ENCODE measurements at places on chromosomes 6 and 20. TPM values are rescaled to one million over a fixed set of nuclear protein-coding genes. Genes with fewer than 3 reads are reported as not detected.

GRCh38 chr20:3796477-3797225 lies 541 bp downstream of the CDC25B start:
- no peaks in the 10 kb centered on the region for H3K27me3 ChIP-seq
- H3K4me1 ChIP-seq, result peaks cover 49% of the 10 kb centered on the region
- peak overlapping the region; percentile 99 for H3K4me3 ChIP-seq
- peaks cover 43% of the 10 kb centered on the region for H3K36me3 ChIP-seq

The CTCFL gene
- total RNA-seq, result not detected

The PTGIS gene
- 1.5 TPM for total RNA-seq

GRCh38 chr6:158536891-158537798 lies 22.7 kb upstream of the TMEM181 start:
- peaks cover 45% of the 10 kb centered on the region for H3K27me3 ChIP-seq
- H3K27ac ChIP-seq, result no peak overlapping the region
- H3K36me3 ChIP-seq, result no peaks in the 10 kb centered on the region
- peaks cover 3% of the 10 kb centered on the region for H3K4me1 ChIP-seq

- H3K27me3 ChIP-seq, result peaks cover 33% of the 10 kb centered on the region
- H3K27ac ChIP-seq, result no peak overlapping the region
- no peaks in the 10 kb centered on the region for H3K36me3 ChIP-seq
Measured at GRCh38 chr20:2038161-2038560, 44.3 kb upstream of the PDYN start.

GRCh38 chr6:150730801-150731457 lies 131.2 kb downstream of the PLEKHG1 start:
- no peaks in the 10 kb centered on the region for H3K36me3 ChIP-seq
- no peak overlapping the region for H3K4me3 ChIP-seq
- H3K27me3 ChIP-seq, result peaks cover 1% of the 10 kb centered on the region
- H3K4me1 ChIP-seq, result no peaks in the 10 kb centered on the region
- no peak overlapping the region for H3K27ac ChIP-seq

The GLP1R gene
- 1.1 TPM for total RNA-seq

- peaks cover 86% of the 10 kb centered on the region for H3K4me1 ChIP-seq
- H3K27me3 ChIP-seq, result no peaks in the 10 kb centered on the region
- peaks cover 55% of the 10 kb centered on the region for H3K36me3 ChIP-seq
- DNase-seq, result no peak
- no peak overlapping the region for H3K27ac ChIP-seq
- H3K4me3 ChIP-seq, result no peak overlapping the region
Measured at GRCh38 chr6:11370191-11371018, 137.9 kb upstream of the NEDD9 start.

- no peak overlapping the region for H3K27ac ChIP-seq
- H3K36me3 ChIP-seq, result no peaks in the 10 kb centered on the region
- no peaks in the 10 kb centered on the region for H3K4me1 ChIP-seq
- DNase-seq, result no peak
Measured at GRCh38 chr20:19110881-19111460, 101.5 kb upstream of the SLC24A3 start.

GRCh38 chr20:48682529-48683363 lies 145.1 kb downstream of the PREX1 start:
- peaks cover 19% of the 10 kb centered on the region for H3K36me3 ChIP-seq
- peak overlapping the region; percentile 36 for H3K27ac ChIP-seq
- DNase-seq, result no peak
- no peak overlapping the region for H3K4me3 ChIP-seq
- no peaks in the 10 kb centered on the region for H3K27me3 ChIP-seq
- peaks cover 13% of the 10 kb centered on the region for H3K4me1 ChIP-seq

GRCh38 chr6:4302524-4302923 lies 167.1 kb upstream of the ECI2 start:
- H3K36me3 ChIP-seq, result no peaks in the 10 kb centered on the region
- H3K4me3 ChIP-seq, result no peak overlapping the region
- H3K4me1 ChIP-seq, result no peaks in the 10 kb centered on the region
- H3K27ac ChIP-seq, result no peak overlapping the region
- no peak for DNase-seq

DNA sequence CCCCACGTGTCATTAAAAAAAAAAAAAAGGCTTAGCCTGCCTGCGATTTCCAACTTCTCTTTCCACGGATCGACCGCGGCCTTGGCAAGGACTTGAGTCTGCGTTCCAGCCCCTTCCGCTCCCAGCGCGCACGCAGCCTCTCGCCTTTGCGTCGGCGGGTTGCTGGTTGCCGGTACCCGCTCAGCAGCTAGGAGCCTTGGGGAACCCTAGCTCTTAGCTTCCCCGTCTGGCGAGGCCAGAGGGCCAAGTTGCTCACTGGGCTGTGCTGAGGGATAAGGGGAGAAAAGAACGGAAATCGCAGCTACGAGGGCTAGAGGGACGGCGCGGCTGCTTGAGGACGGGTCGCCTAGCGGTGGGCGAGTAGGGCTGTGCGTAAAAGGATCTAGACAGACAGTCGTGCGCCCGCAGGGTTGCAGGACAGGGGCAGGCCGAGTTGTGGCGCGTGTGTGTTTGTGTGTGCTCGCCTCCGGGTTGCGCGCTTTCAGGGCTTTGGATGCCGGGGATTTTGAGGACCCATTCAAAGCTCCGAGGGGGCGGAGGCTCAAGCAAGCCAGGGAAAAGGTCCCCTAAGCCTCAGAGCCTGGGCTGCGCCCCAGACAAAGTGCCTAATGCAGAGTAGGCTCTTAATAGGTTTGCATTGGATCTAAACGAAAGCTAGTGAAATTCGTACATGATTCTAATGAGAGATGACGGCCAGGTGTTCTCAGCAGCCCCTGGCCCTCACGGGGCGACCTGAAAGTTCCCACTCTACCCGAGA lies 40.5 kb upstream of the OSTM1 start:
- DNase-seq, result peak; percentile 53
- peak overlapping the region; percentile 63 for H3K4me3 ChIP-seq
- H3K27ac ChIP-seq, result no peak overlapping the region

DNA sequence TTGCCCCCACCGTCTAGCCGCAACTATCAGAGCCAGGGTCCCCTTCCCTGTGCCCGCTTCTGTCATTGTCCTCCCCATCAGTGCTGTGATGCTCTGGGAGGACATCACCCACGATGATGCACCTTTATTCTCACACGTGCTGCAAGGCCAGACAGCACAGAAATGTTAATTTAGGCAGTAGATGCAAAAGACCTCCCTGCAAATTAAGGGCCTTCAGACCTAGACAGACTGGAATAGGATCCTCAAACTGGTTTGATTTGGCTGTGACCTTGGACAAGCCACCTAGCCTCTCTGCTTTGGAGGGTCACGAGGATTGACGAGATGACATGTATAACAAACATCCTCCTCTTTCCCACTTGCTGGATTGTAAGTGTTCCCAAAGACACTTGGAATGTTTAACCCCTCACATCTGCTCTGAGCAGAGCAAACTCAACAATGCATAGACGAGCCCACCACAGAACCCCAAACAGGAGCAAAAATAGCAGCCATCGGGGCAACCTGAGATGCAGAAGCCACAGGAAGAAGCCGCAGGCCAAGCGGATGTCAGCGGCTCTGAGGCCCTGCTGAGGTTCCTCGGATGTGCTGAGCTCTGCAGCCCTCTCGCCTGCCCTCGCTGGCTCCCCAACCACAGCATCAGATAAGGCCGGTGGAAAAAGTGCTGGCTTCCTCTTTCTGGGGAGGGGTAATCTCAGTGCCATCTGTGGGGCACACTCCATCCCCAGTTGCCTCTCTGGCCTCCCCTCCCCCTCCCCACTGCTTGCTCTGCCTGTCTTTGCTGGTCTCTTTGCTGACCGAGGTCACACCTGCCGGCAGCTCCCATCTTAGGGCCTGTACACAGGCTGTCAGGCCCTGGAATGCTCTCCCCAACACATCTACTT lies 35.3 kb downstream of the TOX2 start:
- H3K4me3 ChIP-seq, result peak overlapping the region; percentile 22
- peaks cover 46% of the 10 kb centered on the region for H3K27me3 ChIP-seq
- no peaks in the 10 kb centered on the region for H3K36me3 ChIP-seq
- peak; percentile 91 for DNase-seq
- peaks cover 72% of the 10 kb centered on the region for H3K4me1 ChIP-seq

DNA sequence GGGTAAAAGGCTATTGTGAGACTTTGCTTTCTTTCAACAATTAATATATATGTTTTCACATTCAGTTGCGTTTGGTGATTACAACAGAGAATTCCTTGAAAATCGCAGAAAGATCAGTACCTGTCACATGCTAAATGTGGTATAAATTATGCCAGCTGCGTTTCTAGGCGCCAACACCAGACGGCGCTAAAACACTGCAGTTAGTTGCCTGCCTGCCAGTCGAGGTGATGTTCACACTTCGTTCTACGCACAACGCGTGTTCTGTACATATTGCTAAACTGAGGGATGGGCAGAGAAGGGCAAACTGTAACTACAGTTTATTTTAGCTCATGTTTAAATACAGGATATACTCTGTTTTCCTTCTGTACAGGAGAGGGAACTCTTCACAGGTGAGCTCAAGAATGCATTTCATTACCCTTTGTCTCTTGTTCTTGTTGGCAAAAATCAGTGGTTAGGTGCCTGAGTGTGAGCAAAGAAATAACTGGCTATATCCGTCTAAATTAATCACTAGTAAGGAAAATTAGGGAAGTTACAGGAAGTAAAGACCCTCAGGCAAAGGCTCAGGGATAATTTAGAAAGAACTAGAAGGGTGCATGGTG lies 100.1 kb upstream of the RGS17 start:
- H3K4me3 ChIP-seq, result no peak overlapping the region
- peak; percentile 65 for DNase-seq
- H3K36me3 ChIP-seq, result no peaks in the 10 kb centered on the region
- H3K27ac ChIP-seq, result no peak overlapping the region
- no peaks in the 10 kb centered on the region for H3K4me1 ChIP-seq

GRCh38 chr20:39227416-39227815 lies 265.3 kb downstream of the DHX35 start:
- no peak for DNase-seq
- peaks cover 2% of the 10 kb centered on the region for H3K27me3 ChIP-seq
- H3K4me1 ChIP-seq, result no peaks in the 10 kb centered on the region
- H3K36me3 ChIP-seq, result no peaks in the 10 kb centered on the region
- no peak overlapping the region for H3K4me3 ChIP-seq

GRCh38 chr6:51619042-51619799 lies 468.2 kb downstream of the PKHD1 start:
- H3K36me3 ChIP-seq, result no peaks in the 10 kb centered on the region
- no peak overlapping the region for H3K4me3 ChIP-seq
- DNase-seq, result no peak
- H3K27me3 ChIP-seq, result no peaks in the 10 kb centered on the region
- no peaks in the 10 kb centered on the region for H3K4me1 ChIP-seq

- peak; percentile 17 for DNase-seq
- peak within 1 kb of the TSS; percentile 93 for H3K27ac ChIP-seq
- H3K27me3 ChIP-seq, result no peaks in the 10 kb centered on the region
- peaks cover 27% of the 10 kb centered on the region for H3K4me1 ChIP-seq
- H3K4me3 ChIP-seq, result peak within 1 kb of the TSS; percentile 96
- no peaks in the 10 kb centered on the region for H3K36me3 ChIP-seq
Measured at GRCh38 chr6:18154507-18155149, at the start of gene TPMT. TPMT (minus strand) TSS chr6:18155077; CDS start chr6:18149127, 5,950 bp downstream.

The C6orf89 gene
- total RNA-seq, result 29.8 TPM

DNA sequence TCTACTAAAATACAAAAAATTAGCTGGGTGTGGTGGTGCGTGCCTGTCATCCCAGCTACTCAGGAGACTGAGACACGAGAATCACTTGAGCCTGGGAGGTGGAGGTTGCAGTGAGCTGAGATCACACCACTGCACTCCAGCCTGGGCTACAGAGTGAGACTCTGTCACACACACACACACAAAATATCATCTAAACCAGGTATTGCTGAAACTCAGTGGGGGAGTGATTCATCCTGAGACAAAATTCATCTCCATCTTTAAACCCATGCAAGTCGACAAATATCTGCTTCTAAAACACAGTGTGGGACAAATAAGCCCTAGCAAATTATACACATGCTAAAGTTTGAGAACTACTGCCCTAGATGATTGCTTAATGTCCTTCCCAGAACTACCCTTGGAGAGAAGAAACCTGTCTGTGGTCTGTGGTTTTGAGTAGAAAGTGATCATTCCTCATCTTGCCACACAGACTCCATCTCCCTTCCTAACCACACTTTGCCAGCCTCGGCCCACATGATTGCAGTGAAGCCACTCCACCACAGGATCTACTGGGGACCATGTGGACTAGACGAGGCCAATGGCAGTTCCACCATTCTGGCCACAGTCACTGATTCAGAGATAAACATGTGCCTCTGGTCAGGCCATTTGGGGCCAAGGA lies 130.3 kb downstream of the OPRM1 start:
- no peaks in the 10 kb centered on the region for H3K27me3 ChIP-seq
- H3K36me3 ChIP-seq, result peaks cover 70% of the 10 kb centered on the region
- DNase-seq, result peak; percentile 40
- H3K4me3 ChIP-seq, result no peak overlapping the region
- H3K4me1 ChIP-seq, result peaks cover 72% of the 10 kb centered on the region

The GRM4 gene
- total RNA-seq, result 0.11 TPM

- peaks cover 22% of the 10 kb centered on the region for H3K4me1 ChIP-seq
- H3K27me3 ChIP-seq, result peaks cover 14% of the 10 kb centered on the region
- DNase-seq, result peak; percentile 71
- H3K27ac ChIP-seq, result no peak overlapping the region
- H3K36me3 ChIP-seq, result no peaks in the 10 kb centered on the region
Measured at GRCh38 chr6:3623451-3624249, 127.9 kb downstream of the PXDC1 start.

DNA sequence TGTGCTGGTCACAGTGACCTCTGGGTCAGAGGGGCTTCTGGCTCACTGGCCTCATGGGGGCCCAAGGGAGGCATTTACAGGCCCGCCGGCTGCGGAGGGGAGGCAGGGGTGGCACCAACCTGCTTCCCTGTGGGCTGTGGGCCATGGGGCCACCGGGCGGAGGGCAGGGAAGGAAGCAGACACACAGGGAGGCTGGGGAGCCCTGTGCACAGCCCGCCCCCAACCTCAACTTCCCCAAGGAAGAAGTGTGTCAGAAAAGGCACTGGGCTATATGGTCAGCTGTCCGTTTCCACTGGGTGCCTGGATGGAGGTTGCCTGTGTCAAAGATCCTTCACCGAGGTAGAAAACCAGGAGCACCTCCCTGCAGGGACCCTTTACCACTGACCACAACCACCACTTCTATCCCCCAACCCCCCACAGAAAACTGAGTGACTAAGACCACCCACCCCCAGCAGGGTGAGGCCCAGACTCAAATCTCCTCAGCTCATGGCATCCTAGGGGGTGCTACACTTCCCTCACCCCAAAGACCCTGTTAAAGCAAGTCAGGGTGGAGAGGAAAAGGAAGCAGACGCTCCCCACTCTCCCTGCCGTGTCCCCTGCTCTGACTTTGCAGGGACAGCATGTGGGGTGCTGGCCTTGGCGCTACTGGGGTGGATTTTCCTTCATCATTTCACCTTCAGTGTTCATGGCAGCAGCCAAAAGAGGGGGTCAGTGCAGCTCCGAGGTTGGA lies 5.6 kb downstream of the CST3 start:
- peaks cover 13% of the 10 kb centered on the region for H3K27me3 ChIP-seq
- H3K36me3 ChIP-seq, result no peaks in the 10 kb centered on the region
- H3K4me1 ChIP-seq, result peaks cover 6% of the 10 kb centered on the region
- no peak for DNase-seq
